ENCODE measurements at places on chromosomes 1 and 21. TPM values are rescaled to one million over a fixed set of nuclear protein-coding genes. Genes with fewer than 3 reads are reported as not detected.

DNA sequence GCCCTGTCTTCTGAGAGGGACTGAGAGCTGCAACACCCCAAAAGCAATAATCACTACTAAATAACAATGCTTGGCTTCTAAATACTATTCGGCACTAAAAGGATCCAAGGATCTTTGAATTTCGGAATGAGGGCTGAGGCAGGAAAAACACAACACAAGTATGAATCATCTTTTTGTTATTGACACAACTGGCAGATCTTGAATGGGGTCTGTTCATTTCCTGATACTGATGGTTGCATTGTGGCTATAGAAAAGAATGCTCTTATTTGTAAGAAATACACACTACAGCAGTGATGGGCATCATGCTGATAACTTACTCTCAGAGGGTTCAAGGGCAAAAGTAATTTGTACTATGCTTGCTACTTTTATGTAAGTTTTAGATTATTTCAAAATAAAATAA lies 149.2 kb upstream of the PLD5 start:
- DNase-seq: no peak

GRCh38 chr1:246930830-246931548 lies 759 bp downstream of the AHCTF1 start:
- peak; percentile 65 for DNase-seq

DNA sequence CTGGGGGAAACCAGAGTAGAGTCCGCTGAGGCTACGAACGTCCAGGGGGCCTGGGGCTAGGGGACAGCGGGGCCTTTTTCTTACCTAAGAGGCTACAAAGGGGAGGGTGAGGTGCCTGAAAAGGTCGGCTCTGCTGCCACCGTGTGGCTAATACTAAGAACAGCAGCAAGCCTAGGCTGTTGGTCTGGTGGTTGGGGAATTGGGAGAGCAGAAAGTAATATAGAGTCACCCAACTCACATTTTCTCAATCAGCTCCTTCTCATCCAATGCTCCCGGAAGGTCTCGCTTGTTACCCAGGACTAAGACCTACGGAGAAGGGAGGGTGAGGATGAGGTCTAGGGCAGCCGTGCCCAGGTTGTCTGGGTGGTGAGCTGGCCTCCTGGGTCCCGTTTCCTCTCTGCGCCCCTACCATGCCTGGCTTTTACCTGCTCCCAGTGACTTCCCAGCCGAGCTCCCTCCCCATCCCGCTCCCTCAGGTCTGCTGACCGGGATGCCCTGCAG lies 9.3 kb downstream of the ARL8A start:
- DNase-seq: no peak

GRCh38 chr1:23980728-23981070 lies 572 bp upstream of the SRSF10 start:
- DNase-seq: no peak

- DNase-seq: no peak
Measured at GRCh38 chr1:170218257-170218650, 72.5 kb downstream of the NTMT2 start.

Gene MPL
- polyA plus RNA-seq: 0.01 TPM

Gene GUCA2B
- polyA plus RNA-seq: not detected

Gene CNTN2
- polyA plus RNA-seq: 0.05 TPM

All from psoas muscle (tissue), 8 donors.